ENCODE measurements at places on chromosomes 4 and X.

DNA sequence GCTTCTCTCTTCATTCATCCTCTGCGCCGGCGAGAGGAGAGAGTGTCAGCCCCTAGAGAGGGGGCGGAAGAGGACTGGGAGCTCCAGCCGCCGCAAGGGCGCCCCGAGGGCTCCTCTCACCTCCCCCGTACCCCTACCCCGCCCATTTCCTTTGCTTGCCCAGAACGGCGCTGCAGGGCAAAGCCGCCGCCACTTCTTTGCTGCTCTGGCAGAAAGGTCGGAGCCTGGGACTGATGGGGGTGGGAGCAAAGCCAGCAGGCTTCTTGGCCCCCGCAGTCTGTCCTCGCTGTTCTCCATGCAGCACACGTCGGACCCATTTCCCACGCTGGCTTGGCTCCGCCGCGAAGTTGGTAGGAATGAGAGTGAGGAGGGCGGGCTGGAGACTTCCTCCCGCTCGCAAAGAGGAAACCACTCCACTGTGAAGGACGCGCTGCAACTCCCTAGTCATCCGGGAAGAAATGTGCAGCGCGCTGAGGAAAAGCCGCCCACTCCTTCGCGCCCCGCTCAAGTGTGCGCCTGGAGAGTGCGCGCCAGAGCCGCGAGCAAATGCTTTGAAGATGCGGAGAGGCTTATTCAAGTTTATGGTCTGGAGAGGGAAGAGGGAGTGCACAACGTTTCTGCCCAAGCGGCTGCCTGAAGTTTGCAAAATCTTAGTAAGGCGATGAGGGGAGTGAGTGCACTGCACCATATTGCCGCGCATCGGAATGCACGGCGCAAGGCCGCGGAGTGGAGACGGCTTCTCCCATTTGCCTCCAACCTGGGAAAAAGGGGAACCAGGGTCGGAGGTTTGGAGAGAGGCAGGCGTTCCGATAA is 2.8 kb upstream of the PCDH7 start:
- DNase-seq = peak; percentile 35

GRCh38 chrX:49269767-49270248 is at the start of gene PPP1R3F:
Gene PPP1R3F, plus strand, starts transcription at chrX:49269793. Its CDS starts 77 bp downstream, at chrX:49269870.
- no peak for DNase-seq

- DNase-seq = no peak
These were observed 126.0 kb downstream of the TENM3 start for GRCh38 chr4:182369211-182369610.

GRCh38 chr4:22573198-22573597 is 57.3 kb upstream of the ADGRA3 start:
- DNase-seq = no peak

DNA sequence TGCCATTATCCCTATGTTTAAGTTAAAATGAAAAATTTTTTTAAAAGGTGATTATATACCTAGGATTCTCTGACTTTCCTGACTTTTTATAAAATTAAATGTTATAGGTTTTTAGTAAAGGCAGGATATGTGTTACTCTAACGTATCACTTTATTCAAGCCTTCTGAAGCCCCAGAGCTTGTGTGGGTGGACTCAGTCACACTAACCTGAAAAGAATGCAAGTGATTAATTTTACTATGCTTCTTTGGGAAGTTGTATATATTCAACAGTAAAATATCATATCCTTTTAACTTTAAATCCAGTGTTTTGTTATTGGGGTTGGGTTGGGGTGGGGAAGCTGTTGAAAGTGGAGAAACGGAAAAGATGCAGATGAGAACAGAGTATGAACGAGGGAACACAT is 22.8 kb downstream of the PDLIM3 start:
- DNase-seq = no peak

GRCh38 chrX:147788641-147789350 is 122.9 kb upstream of the FMR1 start:
- no peak for DNase-seq

GRCh38 chr4:68907245-68907644 is 44.4 kb downstream of the UGT2A3 start:
- DNase-seq = no peak

- no peak for DNase-seq
These were observed 86.6 kb downstream of the DNAAF6 start for GRCh38 chrX:107293056-107293455.

DNA sequence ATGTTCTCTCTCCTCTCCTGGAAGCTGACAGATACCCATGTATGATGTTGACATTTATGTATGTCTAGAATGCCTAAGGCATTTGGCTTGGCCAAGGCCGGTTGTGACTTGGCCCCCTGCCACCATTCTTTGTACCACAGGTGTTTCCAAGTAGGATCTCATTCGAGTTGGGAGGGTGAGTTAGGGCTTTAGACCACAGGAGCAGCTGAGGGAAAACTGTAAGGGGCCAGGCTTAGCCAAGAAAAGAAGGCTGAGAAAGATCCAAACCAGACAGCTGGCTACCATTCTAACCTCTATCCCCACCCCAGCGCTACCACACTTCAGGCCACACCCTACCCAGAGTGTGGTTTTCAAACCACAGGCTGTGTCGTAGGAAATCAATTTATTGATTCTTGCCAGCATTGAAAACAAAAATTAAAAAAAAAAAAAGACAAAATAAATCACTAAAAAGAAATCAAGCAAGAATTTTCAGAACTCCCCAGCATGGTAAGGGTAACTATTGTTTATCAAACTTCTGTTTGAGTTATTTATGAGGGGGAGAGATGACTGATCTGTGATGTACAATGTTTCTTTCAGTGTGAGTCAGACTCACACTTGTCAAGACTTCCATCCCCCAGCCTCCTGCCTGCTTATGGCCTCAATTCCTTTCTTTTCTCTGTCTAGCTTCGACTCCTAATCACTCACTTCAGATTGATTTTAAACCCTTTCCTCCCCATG is 9.9 kb downstream of the TMSB4X start:
- peak; percentile 68 for DNase-seq

DNA sequence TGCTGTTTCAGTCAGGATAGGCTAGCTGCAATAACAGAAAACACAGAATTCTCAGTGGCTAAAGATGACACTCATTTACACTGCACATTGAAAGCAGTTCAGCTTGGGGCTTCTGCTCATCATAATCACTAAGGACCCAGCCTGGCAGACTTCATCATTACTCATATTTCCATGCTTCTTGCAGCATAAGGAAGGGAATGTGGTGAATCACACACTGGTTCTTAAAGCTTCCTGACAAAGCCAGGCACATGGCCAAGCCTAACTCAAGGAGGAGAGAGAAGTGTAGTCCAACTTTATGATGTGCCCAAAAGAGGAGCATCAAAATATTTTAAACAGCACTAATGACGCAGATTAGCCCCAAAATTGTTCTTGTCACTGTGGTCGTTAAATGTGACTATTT is 186.5 kb downstream of the BANK1 start:
- no peak for DNase-seq

DNA sequence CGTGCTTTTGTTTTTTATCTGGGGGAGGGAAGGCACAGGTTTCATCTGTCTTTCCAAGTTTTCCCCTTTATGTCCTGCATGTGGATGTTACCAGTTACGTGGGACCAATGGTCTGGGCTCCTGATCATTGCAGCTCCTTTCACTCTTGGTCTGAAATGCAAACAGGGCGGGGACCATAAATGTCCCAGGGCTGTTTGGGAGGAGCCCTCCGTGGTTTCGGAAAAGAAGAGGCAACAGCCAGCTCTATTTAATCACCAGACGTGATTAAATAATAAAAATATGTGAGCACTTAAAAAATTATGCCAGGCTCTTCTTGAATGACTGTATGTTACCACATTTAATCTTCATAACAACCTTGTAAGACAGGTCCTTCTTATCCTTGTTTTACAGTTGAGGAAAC is 30.8 kb upstream of the C1GALT1C1 start:
- DNase-seq = no peak

DNA sequence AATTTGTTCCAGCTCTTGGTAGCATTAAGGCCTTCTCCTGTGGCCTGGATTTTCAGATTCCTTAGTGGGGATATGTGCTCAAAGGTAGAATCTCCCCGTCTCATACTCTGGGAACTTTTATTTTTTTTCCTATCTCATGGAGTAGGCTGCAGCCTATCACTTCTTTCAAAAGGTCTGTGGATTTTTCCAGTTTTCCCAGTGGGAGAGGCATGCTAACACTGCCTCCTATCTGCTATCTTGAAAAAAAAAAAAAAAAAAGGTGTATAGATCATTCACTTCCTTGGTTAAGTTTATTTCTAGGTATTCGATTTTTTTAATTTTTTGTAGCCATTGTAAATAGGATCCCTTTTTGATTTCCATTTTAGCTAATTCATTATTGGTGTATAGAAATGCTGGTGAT is 67.1 kb downstream of the IL15 start:
- no peak for DNase-seq

GRCh38 chr4:107837776-107838618 is 13.3 kb downstream of the SGMS2 start:
- no peak for DNase-seq

GRCh38 chr4:183300655-183301054 is 19.4 kb downstream of the CLDN22 start:
- DNase-seq = no peak

DNA sequence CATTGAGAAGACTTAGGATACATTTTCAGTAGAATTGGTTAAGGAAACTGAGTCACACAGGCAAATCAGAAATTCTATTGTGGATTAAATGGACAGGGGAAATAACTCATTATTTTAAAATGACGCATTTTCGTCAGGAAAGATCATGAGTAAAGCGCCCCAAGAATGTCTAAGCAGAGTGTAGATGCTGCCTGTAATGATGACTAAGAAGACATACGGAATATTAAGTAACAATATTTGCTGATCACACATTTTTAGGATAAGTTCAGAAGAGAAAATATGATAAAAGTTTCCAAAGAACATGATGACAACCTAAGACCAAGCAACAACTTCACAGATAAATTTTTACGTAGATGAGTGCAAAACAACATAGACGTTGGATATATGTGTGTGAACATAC is 596.3 kb upstream of the TENM3 start:
- DNase-seq = no peak

DNA sequence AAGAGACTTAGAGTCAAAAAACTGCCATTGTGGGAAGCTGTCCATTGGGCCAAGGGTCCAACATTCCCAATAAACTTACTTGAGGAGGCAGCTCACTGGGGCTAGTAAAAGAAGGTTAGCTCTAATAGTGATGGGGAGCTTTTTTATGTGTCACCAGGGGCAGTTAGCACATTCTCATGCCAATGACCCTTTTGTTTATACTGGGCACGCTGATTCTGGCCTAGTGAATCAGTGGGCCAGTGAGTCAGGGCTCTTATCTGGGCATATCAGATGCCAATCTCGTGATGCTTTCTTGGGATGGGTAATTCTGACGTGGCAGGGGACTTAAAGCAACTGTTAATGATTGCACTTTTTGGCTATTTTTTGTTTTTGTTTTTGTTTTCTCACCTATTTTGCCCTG is 27.8 kb downstream of the TCEAL1 start:
- DNase-seq = no peak

DNA sequence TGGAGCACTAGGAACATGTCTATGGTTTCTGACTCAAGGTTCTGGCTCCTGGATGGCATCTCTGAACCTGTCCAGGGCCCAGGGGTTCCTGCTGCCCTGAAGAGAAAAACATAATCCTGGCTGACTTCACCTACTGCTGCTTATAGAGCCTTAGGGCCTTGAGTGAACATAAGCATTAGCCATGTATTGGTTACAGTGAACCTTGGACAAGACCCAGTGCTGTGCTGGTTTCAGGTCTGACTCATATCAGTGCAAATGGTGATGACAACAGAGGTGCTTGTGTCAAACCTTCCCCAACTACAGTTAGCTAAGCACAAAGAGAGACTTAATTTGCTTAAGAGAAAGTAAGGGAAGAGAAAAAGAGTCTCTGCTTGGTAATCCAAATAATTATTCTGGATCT is 1047.2 kb downstream of the GLUD2 start:
- DNase-seq = no peak

DNA sequence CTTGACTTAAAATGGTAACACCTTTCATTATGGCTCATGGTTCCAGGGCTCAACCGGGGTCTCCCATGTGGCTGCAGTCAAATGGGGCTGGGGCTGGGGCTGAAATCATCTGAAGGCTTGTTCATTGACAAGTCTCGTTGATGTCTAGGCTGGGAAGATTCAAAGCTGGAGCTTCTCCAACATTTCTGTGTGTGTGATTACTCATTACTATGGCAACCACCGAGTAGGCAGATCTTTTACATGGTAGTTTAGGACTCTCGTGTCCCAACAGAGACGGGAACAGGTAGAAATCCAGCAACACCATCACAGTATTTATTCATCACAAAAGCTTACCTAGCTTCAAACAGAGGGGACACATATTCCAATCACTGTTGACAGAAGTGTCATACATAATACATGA is 7.8 kb downstream of the YTHDC1 start:
- DNase-seq = no peak

GRCh38 chr4:185734214-185734613 is 77.8 kb downstream of the SORBS2 start:
- DNase-seq = no peak

DNA sequence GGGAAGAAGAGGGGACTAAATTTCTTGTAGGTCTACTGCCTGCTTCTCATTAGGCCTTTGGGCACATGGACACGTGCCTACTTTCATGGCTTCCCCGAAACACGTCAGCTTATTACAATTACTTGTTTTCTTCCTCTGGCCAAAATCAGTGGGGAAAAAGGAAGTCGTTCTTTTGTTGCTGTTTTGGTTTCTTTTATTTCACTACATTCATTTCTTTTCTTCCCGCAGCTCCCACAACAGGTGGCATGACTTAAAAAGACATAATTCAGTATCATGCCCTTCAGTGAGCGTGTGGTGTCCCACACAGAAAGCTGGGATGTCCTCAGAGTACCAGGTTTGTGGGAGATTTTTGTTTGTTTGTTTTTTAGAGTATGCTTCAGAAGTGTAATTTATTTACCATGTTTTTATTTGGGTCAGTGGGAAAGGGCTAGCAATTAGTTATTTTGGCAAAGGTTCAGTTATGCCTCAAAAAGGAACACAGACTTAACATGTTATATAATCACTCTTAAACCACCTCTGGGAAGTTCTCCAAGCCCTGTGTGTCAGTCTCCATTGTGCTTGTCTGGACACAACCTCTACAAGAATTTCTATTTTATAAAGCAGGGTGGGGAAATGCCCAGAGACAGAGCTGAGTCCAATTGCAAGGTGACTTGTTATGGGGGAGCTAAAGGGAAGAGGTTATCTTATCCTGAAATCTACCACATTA is 44.2 kb upstream of the SPRY1 start:
- DNase-seq = no peak

GRCh38 chr4:85637778-85638177 is 162.8 kb downstream of the ARHGAP24 start:
- no peak for DNase-seq

GRCh38 chr4:101244349-101244748 is 103.0 kb downstream of the PPP3CA start:
- DNase-seq = no peak

GRCh38 chrX:39690541-39691415 is 407.0 kb downstream of the BCOR start:
- no peak for DNase-seq

DNA sequence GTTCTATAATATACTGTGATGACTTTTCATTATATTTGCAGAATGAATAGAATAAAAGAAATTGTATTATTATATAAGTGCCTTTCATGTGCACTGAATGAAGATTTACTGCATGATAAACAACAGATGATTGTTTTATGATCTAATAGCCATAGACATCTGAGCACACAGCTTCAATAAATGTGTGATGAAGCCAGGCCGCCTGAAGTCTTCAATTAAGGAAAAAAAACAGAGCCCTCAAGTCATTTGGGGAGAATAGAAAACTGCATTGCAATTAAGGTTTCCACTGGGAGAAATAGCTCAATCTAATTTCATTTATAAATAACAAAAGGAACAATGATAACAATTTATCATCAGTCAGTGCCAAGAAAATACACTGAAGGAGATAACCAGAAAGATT is 955.2 kb downstream of the FSTL5 start:
- DNase-seq = no peak

- DNase-seq = no peak
These were observed 30.8 kb downstream of the GPM6B start for GRCh38 chrX:13786048-13786447.

All from activated T-cell treated with anti-CD3 and anti-CD28 coated beads, Interleukin-2, amount 50 U/mL, for 24 hours (primary cell).